ENCODE measurements at places on chromosomes 7 and 10.
A peak's percentile ranks its signal among the peaks of the same experiment; 100 is the strongest.

DNA sequence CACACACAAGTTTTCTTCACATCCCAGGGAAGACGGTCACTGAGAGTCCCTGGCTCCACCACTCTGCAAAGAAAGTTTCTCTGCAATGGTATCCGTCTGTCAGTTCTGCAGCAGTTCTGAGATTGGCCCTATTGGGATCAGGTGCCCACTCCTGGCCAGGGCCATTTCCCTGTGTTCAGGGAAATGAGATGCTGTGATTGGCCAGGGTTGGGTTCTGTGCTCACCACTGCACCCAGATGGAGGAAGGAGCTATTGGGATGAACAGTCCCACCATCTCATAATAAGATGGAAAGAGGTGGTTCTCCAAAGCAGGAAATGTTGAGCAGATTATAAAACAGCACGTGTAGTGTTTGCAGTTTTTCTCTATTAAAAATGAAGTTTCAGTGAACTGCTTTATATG lies 13.3 kb upstream of the PIP4K2A start:
- no peak for DNase-seq

DNA sequence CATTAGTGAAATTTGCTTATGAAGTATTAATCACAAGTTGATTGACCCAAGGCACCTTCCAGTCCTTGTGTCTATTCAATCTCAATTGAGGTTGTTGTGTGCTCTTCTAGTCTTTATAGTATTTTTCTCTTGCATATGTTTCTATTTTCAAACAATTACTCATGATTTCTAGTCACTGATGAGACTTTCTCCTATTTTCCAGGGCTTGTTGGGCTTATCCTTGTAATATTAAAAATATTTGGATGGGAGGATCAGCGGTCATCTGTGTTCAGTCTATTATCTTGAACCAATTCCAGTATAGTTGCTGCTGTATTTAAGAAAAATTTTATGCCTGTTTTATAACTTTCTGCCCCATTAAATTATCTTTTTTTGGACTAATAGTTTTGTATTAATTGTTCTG lies 154.4 kb downstream of the PTEN start:
- no peak for DNase-seq

GRCh38 chr10:89563861-89564478 lies 28.6 kb upstream of the SLC16A12 start:
- peak; percentile 46 for DNase-seq

DNA sequence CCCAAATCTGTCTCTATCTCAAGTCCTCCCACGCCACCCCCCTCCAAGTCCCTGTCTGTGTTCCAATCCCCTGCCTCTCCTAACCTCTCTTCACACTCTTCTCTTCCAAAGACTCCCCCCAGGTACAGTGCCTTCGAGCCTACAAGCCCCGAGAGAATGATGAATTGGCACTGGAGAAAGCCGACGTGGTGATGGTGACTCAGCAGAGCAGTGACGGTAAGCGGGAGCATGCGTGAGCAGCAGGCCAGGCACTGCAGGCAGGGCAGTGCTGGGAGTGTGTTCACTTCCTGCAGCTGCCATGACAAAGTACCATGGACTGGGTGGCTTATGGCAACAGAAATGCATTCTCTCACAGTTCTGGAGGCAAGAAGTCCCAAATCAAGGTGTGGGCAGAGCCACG lies 23.4 kb downstream of the ARHGEF5 start:
- no peak for DNase-seq

GRCh38 chr7:4631380-4632179 lies 50.5 kb upstream of the FOXK1 start:
- no peak for DNase-seq

- no peak for DNase-seq
These were observed 91.3 kb downstream of the KLF6 start for GRCh38 chr10:3693698-3694080.

GRCh38 chr10:125783957-125784356 lies 8.3 kb upstream of the MMP21 start:
- DNase-seq = no peak
